ENCODE measurements at places on chromosomes 6 and 20.

GRCh38 chr6:83429269-83429668 lies 1.6 kb downstream of the ME1 start:
- DNase-seq: no peak

- no peak for DNase-seq
Measured at GRCh38 chr6:108661982-108662381, 101.3 kb downstream of the FOXO3 start.

GRCh38 chr6:29791786-29792122 lies 35.9 kb upstream of the HLA-G start:
- no peak for DNase-seq

DNA sequence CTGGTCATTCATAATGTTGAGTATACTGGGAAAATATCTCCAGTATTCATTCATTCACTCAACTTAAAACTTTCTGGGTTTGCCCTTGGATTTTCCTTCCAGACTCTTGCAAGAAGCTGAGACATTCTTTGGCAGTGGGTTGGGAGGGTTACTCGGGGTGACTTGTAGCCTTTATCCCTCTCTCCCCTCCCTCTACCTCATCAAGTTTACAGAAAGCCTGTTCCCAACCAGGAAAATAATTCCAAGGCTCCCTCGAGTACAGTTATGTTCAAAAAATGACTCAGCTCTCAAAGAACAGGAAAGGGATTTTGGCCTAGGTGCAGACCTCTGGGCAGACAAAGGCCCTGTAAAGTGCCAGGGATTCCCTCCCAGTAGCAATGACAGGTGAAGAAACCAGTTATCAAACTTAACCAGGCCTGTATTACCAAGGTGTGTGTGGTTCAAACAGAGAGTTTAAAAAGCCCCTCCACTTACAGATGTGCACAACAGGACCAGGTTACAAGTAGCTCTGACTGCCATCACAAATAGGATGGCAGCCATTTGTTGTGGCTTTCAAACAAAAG lies 22.2 kb downstream of the FKBP1A start:
- no peak for DNase-seq

DNA sequence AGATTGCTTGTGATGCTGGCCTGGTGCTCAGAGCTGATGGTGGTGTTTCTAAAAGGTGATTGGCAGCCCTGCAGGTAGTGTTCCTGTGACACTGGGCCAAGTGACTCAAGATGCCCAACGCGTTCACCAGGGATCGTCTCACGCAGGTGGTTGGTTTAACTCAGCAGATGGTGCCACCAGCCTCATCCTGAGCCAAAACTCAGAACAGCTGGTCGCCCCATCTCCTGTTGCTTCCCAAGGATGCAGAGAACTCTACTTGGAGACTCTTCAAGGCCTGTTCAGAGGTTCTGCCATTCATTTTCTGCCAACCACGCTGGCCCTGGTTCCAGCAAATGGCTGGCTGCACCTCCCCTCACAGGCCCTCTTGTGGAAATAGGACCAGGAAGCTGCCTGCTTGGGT lies 394.4 kb downstream of the CDH26 start:
- no peak for DNase-seq

GRCh38 chr6:75460681-75461080 lies 32.9 kb downstream of the FILIP1 start:
- DNase-seq: no peak

- DNase-seq: no peak
Measured at GRCh38 chr20:37907677-37908401, 4.9 kb downstream of the VSTM2L start.

- no peak for DNase-seq
Measured at GRCh38 chr20:7294816-7295360, 527.4 kb downstream of the BMP2 start.

- no peak for DNase-seq
Measured at GRCh38 chr6:25057111-25057905, 121.5 kb upstream of the RIPOR2 start.

- DNase-seq: no peak
Measured at GRCh38 chr20:60528141-60528540, 569.9 kb downstream of the CDH26 start.

Measured in GM12892 (cell line).